ENCODE measurements at places on chromosomes 11 and 22.

- no peak for DNase-seq
These were observed 16.5 kb downstream of the TMPRSS6 start for GRCh38 chr22:37092997-37093396.

DNA sequence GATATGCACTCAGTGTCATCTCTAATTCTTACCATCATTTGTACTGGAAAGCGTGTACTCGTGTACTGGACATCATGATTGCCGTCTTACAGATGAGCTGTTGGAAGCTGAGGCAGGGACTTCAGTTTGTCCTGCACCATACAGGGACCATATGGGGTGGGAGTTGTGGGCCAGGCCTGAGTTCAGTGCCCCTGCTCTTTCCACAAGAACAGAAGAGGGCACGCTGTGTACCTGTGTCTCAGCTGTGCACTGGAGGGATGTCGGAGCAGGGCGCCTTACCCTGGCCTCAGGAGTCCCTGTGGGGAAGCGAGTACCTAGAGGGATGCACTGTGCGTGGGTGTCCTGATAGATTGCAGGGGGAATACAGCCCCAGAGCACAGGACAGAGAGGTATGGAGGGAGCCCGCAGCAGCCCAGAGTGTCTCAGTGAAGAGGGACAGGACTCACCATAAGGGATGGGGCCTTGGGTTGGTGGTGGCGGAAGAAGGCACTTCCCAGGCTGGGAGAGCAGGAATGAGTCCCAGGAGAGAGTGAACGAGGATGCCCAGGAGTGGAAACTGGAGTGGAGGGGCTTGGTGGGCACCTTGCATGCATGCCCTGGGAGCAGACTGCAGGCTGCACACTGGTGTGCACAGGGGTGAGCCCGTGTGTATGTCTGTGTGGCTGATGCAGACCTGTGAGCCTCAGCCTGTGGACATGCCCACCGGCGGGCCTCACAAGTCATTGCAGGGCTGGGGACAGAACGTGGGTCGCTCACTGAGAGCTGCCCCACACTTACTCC, 329.7 kb downstream of the TBC1D22A start:
- DNase-seq = no peak

GRCh38 chr11:10488934-10489691, 34.0 kb downstream of the AMPD3 start:
- no peak for DNase-seq

DNA sequence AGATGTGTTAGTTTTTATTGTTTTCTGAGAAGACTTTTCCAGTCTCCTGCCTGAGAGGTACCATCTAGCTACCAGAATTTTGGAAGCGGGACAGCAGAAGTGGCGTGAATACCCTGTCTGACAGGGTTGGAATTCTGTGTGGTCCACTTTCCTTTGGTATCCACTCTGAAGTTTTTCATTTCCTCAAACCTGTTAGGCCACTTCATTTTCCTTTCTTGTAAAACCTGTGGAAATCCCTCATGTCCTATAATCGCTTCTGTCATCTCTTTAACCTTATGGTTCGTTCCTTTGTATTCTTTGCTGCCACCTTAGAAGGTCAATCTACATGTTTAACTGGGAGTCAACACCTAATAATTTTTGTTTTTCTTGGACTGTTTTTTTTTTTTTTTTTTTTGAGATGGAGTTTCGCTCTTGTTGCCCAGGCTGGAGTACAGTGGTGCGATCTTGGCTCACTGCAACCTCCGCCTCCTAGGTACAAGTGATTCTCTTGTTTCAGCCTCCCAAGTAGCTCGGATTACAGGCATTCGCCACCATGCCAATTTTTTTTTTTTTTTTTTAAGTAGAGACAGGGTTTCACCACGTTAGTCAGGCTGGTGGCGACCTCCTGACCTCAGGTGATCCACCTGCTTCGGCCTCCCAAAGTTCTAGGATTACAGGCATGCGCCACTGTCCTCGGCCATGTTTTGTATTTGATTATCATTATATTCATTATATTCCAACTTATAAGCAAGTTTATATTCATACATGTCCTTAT, 7.1 kb downstream of the SFI1 start:
- DNase-seq = no peak

DNA sequence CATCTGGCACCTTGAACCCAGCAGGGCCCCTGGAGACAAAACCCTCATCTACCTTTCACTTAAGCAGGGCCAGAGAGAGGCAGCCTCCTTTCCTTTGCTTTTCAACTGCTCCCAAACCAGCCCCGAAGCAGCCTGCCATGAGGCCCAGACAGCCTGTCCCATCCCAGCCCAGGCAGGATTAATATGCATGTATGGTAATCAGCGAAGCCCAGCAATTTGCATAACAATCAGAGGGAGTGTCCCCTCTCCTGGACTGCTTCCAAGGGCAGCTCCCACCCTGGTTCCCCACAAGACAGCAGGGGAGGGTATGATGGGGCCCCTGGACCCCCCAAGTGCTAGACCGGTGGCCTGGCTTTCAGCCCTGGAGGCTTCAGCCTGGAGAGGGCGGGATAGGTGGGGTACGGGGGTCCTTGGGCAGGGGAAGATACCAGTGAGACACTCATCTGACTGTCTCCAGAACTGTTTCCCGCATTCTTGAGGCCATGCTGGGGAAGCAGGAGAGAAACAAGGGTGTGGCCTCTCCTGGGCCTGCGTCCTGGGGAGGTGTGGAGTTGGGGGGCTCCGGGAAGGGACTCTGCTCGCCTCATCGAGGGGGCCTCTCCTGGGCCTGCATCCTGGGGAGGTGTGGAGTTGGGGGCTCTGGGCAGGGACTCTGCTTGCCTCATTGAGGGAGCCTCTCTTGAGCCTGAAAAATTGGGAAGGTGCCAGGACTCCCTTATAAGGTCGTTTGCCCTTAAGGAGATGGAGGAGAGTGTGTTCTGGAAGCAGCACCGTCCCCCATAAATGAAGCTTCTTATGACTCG, 93.2 kb upstream of the PRR5 start:
- DNase-seq = no peak

DNA sequence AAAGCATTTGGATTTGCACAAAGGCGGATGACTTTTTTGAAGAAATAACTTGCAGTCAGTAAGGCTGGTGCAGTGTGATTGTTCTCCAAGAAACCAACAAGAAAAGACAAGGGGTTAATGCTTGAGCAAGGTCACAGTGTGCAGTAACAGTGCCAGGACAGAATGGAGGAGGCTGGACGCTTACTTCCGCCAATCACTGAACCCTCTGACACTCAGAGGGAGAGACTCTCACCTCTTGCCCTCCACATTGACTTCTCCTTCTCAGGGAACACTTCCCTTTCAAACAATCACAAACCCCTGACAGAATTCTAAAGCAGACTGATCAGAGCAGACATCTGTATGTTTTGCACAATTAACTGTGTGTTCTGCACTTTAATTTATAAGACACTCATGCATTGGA, 228.4 kb downstream of the BLID start:
- DNase-seq = no peak

GRCh38 chr11:117230286-117230961, 1.4 kb downstream of the PCSK7 start:
- no peak for DNase-seq

DNA sequence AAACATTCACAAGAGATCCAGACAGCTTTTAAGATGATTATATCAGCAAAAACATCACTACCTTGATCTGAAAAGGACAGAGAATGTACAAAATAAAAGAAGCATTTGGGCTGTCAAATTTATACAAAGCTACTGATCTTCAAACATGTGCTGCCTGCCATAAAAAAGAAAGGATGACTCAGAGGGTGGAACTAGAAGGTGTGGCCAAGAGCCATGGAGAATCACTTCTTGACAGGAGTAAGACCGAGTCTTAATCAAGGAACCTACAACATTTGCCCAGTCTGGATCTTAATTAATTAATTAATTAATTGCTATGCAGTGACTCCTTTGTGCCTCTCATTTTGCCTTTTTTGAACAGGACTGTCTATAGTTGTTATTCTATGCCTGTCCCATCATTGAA, 33.2 kb downstream of the C11orf96 start:
- no peak for DNase-seq

DNA sequence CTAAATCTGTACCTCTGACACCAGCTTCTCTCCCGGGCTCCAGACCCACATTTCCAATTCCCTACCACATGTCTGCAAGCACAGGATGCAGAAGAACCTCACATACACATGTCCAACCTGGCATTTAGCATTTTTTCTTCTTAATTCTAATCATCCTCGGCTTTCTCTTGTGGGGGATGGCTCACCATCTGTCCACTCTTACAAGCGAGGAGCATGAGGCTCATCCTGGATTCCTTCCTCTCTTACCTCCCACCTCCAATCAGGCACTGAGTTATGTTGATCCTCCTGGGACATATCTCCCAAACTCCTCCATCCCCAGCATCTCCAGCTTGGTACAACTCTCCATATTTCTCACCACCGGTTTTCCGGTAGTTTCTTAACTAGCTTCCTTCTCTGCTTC, 149.8 kb upstream of the LARGE1 start:
- no peak for DNase-seq

DNA sequence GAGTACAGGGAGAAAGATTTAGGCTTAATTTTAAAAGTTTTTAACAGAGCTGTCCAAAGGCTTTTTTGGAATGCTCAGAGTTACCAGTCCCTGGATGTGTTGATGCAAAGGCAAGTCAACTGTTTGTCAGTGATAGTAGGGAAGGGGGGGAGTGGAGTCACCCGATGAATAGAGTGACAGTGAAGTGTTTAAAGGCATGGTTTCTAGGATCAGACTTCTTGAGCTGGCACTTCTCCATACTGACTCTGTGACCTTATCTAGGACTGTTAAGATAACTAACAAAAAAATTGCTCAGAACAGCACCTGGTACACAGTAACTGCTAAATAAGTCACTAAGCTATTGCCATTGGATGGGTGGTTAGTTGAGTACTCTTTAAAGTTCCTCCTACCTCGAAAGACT, 11.3 kb upstream of the RAG2 start:
- no peak for DNase-seq

GRCh38 chr22:22168941-22169867, 75.4 kb upstream of the VPREB1 start:
- DNase-seq = no peak

GRCh38 chr11:71171576-71171975, 80.8 kb downstream of the SHANK2 start:
- no peak for DNase-seq

DNA sequence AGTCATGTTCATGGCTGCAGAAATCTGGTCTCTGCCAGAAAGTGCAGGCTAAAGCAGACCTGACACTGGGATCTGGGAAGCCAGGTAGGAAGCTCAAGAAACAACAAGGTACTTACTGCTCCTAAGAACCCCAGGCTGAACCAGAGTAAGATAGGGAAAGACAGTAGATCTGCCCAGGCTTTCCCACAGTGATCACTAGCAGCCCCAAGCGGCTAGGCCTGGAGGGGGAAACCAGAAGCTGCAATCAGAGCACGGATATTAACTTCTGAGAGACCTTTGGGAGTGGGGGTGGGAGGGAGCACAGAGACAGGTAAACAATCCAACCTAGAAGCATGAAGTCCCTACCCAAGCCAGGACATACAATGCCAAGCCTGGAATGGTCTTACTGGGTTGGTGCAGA, 135.2 kb upstream of the C11orf58 start:
- no peak for DNase-seq

- no peak for DNase-seq
These were observed 79.9 kb upstream of the GRIK4 start for GRCh38 chr11:120431633-120432032.

DNA sequence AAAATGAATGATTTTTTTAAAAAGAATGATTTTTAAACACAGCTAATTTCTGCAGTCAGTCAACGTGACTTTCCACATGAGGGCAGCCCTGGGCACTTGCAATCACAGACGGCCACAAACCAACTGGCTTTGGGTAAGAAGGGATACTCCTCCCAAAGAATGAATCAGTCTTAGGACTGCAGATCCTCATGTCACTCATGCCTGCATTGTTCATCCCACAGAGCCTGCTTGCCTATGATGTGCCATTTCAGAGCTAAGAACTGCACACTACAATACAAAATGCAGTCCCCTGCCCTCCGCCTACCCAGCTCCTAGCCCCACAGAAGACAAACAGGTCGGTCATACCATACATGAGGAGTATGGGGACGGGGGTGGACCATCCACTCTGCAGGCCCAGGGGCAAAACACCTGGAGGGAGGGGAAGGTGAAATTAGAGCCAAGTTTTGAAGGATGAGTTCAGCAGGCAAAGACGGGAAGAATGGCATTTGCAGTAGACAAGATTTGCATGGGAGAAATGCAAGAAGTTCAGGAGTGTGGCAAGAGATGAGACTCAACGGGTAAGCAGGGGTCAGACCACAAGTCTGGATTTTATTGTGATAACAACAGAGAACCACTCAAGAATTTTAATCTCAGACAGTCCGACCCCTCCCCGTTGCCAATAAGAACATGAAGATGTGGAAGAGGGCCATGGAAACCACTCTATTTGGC, 24.7 kb downstream of the PACSIN2 start:
- DNase-seq = no peak

GRCh38 chr11:131483453-131483852, 113.0 kb downstream of the NTM start:
- DNase-seq = peak; percentile 43

DNA sequence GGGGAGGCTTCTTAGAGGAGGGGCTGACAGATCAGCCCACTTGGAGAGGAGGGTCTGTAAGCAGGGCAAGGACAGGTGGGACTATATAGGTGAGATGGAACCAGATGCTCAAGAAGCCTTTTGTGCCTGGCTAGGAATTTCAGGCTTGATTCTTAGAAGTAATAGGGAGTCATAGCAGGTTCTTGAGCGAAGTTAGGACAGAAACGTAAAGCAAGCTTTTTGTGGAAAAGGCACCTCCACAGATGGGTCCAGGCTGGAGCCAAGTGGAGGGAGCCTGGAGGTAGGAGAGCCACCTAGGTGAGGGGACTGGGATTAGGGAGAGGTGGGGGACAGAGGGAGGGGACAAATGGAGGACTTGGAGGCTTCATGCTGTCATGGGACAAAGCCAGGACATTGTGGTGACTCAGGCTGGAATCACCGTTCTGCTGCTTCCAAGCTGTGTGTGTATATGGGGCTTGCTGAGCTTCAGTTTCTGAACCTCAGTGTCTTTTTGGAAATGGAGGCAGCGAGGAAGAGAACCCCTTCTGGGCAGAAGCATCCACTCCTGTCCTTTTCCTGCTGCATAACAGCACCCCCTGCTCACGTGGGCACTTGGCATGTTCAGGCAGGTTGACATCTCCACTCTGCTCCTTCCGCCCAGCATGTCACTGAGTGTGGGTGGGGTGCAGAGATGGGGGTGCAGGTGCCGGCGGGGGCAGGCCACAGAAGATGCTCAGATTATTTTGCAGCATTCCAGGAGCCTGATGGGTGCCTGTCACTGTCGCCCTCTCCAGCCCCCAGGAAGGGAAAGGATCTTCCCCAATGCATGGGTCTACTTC, 58.0 kb downstream of the MCM5 start:
- no peak for DNase-seq

DNA sequence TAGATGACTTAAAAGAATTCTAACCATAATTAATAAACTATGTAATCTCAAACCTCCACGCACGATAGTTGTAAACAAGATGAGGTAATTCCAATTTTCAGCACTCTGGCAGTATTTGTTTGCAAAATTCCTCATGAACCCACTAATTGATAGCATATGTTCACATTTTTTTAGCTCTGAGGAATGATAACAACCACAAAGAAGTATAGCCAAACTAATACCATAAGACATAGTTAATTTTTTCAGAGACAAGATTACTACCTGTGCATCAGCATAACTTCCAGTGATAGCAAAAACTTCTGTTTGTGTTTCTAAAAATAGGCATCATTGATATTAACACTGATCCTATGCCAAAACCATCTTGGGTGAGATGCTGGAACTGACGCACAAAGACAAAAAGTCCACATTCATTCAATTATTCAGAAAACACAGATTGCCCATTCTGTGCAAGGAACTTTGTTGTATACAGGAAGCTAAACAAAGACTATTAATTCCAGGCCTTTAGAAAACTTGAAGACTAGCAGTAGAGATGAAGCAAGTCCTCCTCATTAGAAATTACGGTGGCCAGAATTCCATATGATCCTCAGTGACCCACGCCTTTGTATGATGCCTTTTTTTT, 57.7 kb downstream of the PDGFD start:
- no peak for DNase-seq

All from hypothalamus (tissue), 51 donors.